ENCODE measurements at places on chromosomes 7 and 10.

DNA sequence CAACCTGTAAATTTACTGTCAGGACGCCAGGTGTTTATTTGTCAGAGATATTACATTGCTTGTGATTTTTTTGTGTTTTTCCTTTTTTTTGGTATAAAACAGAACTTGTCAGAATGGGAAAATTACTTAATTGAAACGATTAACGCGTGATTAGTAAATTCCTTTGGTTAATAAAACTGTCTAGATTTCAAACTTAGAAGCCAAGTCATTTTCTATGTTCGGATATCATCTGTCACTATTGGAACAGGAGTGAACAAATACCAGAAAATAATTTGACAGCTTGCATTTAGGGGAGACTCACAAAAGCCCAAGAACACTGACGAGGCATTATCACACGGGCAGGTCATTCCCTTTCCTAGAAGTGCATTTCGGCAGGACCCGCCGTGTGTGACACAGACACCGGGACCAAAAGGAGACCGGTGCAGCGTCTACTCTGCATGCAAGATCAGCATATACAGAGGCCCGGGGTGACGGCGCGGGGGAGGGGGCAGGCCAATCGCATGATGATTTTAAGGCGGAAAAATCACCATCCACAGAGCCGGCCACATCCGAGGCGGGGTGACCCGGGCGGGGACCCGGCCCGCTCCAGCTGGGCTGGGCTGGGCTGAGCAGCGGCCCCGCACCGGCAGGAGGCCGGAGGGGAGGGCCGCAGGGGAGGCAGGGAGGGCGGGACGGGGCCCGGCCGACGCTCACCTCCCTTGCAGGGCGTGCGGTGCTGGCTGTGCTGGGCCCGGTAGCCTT is 841 bp downstream of the GLUD1 start:
- DNase-seq: peak; percentile 76

DNA sequence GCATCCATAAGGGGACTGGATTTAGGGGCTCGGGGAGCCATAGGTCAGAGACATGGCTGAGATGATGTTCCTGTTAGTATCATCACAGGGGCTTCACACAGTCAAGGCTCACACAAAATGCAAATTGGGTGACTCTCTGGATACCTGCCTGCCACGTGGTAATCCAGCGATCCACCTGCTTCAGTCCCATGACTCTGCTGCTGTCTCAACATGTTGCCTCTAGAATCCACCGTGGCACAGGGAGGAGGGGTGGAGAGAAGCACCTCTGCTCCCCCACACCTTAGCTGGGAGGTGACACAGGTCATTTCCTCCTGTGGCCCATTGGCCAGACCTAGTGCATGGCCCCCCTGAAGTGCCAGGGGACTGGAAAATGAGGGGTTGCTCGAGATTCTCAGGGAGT is 83.1 kb downstream of the CDH23 start:
- DNase-seq: no peak

GRCh38 chr7:140403878-140404564 is at the start of gene RAB19:
Gene RAB19 (plus strand): TSS chr7:140404058. CDS start chr7:140407647, 3,589 bp downstream.
- peak; percentile 59 for DNase-seq

DNA sequence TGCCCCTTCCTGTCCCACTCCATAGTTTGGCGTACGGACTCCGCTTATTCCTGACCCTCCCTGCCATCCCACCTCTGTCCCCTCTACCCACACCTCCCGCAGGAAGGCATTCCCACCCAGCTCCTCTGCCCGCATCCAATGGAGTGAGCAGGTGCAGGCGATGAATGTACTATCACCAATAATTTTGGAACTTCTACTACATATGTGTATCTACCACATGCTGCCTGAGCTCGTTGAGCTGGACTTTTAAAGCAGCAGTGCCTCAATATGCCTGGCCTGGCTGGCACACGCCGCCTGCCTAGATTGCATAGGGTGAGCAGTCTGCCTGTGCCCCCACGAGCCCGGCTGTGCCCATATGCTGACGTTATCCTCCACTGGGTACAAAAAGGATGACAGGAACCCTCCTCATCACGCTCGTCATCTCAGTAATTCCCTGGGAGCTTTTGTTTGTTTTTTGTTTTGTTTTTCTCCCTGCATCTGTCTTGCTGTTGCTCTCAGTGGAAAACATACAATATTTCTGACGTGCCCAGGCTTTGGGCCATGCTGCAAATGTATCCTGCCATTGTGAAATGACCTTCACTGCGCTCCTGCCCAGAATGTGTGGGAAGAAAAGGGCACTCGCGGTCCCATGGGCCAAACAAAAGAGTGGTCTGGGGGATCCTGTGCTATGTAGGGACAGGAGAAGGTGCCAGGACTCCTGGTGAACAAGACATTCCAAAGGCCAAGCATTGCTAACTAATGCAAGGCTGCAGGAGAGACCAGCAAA is 302.8 kb downstream of the PTPRN2 start:
- no peak for DNase-seq

- DNase-seq: no peak
Observed at GRCh38 chr7:121273467-121274167, 55.2 kb upstream of the WNT16 start.

DNA sequence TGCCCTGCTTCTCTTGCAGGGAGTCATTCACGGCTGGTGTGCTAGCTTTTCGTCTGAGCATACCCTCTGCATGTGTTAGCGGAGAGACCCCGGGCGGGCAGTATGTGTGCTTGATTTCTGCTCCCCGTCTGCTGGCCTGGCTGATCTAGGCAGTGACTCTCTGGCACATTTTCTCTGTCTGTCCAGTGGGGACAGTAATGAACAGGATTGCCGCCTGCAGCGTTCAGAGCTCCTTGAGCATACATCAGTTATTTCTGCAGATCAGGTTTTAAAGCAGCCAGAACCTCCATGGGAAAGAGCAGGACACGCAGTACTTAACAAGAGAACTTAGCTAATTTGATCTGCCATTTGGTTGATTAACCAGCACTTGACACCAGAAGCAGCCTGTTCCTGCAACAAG is 242.5 kb downstream of the CELF2 start:
- no peak for DNase-seq

- DNase-seq: no peak
Observed at GRCh38 chr10:42953684-42954674, 122.9 kb upstream of the RET start.

DNA sequence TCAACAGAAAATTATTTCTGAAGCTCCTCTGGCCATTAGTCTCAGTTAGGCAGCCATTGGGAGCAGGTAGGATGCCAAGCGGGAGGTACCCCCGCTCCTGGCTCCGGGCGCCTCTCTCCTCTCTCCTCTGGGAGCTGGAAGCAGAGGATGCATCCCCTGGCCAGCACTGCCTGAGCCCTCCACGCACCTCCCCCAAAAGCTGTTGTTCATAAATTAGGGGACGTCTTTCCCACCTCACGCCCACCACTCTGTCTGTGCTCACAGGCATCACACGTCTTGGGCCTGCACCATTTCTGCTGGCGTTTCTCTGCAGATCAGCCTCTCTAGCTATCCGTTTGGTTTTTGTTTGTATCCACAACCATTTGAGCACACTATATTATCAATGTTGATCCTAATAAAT is 609.0 kb upstream of the FOXK1 start:
- no peak for DNase-seq

- DNase-seq: no peak
Observed at GRCh38 chr10:101189461-101190401, 39.5 kb downstream of the LBX1 start.

DNA sequence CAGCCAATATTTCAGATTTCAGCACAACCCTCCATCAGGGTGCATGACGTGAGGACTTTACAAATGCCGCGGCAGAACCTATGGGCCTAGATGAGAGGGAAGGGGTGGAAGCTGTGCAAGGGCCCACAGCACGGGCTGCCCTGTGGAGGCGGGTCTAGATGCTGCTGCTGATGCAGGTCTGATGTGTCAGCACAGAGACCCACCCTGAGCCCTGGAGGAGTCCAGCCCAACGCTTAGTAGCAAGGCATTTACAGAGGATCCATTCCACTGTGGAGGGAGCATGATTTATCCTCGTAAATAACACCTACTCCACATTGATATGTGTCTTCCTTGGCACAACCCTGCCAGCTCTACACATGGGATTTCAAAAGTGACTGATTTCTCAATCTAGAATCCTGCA is 48.5 kb downstream of the MYL10 start:
- no peak for DNase-seq

GRCh38 chr7:5217851-5218331 is 27.9 kb downstream of the WIPI2 start:
- DNase-seq: no peak

DNA sequence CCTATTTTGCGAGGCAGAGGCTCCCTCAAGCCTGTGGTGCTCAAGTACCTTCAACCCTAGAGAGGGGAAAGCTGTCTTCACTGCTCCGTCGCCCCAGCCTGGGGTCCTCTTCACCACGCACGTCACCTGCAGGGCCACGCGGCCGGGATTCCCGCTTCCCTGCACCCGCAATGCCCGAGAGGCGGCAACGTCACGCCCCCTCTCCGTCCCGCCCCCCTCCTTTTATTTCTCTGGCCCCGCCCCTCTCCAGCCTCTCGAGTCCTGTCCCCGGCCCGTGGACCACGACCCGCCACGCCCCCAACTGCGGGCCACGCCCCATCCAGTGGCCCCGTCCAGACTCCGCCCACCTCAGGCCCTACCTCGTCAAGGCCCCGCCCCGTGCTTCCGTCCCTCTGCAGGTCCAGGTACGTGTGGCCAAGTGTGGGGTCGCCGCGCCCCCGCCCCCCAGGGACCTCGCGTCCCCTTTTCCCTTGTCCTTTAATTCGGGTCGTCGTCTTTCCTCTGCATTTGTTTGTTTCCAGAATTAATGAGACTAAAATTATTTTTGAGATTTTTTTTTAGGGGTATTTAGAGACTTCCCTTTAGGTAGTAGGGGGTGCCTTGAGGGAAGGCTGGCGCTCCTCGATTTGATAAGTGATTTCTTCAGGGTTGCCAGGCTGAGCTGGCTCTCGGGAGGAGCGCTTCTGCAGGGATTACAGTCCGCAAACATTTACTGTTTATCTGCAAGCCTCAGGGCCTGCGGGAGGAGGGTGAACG is 69.8 kb upstream of the BAIAP2L1 start:
- no peak for DNase-seq

All from CD4-positive, alpha-beta T cell treated with Interleukin-2 at 100 ng/mL for 4 hours (primary cell).